NCI-H1436 treated with DMSO at 0.1 percent for 48 hours (cell line): ENCODE measurements at places on chromosomes 4 and X.

GRCh38 chr4:145808021-145808650 is 128.2 kb downstream of the C4orf51 start:
- DNase-seq, result no peak

DNA sequence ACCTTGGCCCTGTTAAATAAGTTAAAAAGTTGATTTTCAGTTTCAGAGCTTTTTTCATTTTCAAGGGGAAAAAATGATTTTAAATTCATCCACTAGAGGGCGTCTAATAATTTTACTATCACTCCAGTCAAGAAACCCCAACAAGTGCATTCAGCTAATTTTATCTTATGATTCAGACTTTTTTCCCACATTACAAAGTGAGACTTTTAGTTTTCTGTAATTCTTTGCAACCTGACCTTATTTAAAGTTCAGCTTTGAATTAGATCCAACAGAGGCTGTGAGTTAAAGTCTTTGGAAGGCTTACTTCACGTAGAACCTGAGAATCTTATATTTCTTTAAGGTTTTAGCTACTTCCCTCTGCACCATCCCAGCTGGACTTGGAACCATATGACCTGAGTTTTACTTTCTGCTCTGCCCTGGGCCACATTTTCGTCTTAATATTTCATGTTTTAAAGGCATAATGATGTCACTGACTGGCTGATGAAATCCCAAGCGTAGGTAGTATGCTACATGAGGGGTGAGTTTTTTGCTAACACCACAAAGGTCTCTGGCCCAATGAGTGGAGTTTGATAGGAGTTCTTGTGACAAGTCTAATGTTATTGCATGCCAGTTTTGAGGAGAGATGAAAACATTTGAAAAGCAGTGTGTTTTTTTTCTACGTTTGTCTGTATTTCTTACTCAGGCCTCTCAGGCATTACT is 7.2 kb downstream of the GNRHR start:
- no peak for DNase-seq

- no peak for DNase-seq
These were observed 31.8 kb downstream of the AMMECR1 start for GRCh38 chrX:110286106-110286505.

- DNase-seq, result no peak
These were observed 98.5 kb upstream of the FAM47C start for GRCh38 chrX:36909676-36910030.

DNA sequence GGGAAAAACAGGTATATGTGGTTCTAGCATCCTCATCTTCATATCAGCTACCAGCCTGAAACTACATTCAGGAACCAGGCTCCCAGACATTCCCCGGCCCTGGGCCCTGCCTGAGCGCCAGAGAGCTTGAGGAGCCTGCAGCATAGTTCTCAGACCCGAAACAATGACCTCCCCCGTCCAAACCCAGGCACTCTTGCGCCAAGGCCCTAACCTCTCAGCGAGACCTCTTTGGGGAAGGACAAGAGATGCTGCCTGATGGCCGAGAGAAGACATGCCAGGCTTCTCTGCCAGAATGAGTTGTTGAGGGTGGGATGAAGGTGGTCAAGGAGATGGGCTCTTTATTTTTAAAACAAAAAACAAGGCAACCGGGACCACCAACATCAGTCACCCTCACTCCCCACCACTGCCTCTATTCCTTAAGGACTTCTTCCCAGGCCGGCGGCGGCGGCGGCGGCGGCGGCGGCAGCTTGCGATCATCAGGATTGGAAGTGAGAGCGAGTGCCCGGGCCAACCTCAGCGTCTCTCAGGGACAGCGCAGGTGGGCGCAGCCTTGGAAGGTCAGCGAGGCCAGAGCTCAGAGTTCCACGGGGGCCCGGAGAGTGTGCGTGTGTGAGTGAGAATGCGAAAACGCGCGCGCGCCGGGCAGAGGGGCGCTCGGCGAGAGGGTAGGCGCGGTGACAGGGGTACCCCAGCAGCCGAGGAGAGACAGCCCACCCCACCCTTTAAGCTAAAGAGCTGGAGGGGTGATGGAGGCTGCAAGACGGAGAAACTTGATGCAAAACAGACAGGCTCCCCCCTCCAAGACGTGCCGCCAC is 601 bp downstream of the INPP4B start:
- no peak for DNase-seq

GRCh38 chr4:94349193-94349592 is 6.6 kb upstream of the HPGDS start:
- no peak for DNase-seq
